ENCODE measurements at places on chromosomes 11 and 22.

DNA sequence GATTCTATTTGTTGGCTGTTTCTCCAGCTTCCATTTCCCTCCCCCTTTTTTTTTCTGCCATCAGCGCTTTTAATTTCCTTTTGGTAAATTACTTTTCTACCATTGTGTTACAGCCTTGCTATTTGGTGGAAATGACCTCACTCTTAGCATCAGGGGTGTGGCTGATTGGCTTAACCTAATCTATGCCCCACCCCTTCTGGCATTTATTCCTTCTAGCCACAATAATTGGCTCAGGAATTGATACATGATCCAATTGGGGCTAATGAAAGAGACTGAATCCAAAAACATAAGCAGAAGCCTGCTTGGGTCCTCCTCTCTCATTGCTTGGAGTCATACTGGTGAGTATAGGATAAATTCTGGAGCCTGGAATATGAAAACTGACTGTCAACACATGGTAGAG lies 402.4 kb upstream of the LRRC4C start:
- DNase-seq = no peak

DNA sequence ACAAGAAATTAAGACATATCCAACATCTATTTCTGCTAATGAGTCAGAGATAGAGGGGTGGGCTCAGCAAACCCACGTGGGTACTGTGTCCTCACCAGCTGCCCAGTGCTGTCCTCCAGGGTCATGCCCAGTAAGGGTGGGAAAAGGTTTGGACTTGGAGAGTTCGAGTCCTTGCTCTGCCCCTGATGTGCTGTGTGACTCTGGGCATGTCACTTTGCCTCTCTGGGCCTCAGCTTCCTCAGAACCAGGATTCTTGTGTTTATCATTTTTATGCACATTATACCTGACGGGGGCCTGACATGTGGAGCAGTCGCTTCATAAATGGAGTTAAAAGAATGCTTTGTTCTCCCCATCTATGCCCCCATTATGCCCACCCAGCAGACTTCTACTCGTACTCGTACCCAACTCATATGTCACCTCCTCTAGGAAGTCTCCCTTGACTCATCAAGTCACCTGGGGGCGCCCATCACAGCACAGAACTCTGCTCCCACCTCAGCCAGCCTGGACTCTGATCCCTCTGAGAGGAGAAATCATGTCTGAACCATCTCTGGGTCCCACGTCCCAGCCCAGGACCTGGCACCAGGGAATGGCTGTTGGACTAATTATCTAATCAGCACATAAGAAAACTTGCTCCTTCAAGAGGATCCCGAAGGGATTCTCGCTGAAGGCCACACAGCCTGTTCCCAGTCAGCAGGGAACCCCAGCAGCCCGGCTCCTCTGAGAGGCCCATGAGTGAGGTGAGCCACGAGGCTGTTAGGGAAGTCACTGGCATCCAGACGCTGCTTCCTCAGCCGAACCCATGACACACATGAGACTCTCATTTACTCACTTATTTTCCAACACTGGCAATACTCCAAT lies 38.7 kb upstream of the TSKU start:
- DNase-seq = no peak

DNA sequence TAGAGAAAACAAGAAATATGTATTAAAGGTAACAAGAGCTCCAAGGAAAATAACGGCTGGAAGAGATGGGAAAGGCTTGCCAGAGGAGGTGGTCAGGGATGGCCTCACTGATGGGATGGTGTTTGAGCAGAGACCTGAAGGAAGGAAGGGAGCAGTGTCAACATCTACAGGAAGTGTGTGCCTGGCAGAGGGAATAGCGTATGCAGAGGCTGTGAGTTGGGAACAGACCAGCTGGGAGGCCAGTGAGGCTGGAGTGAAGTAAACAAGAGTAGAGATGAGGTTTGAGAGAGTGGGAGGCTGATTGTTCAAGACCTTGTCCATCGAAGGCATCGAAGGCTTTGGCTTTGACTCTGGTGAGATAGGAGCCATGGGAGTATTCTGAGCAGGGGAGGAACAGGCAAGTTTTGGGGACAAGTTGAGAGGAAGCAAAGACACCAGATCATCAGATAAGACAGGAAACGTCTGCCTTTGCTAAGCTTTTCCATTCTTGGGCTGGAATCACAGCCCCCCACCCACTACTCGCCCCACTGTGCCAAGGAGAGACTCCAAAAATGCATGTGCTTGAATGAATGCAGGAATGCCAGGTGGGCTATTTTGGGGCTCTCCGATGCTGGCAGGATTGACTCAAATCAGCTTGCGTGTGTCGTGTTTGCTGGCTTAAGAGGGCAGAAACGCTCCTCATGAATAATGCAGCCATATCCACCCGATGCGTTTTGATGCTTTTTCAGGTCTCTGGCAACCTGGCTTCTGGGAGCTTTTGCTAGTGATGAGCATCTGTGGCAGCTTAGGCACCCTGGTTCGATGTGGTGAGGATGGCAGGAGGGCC lies 7.2 kb downstream of the SGSM1 start:
- no peak for DNase-seq

- no peak for DNase-seq
Observed at GRCh38 chr22:26667140-26667539, 9.8 kb downstream of the MIAT start.

DNA sequence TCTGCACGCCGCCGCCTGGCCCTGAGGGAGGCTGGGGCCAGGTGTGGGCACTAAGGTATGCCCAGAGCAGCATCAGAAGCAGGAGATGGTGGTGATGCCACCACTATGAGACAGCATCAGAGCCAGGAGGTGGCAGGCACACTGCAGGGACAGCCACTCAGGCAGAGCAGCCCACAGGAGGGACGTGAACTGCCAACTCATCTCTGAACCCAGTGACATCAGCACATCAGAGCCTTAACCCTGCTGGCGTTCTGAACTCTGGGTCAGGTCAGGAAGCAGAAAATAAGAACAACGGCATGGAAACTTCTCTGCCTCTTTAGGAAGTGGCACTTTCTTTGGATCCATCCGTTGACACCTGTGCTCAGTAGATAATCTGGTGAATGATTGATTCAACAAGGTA lies 14.7 kb upstream of the IFT27 start:
- no peak for DNase-seq

DNA sequence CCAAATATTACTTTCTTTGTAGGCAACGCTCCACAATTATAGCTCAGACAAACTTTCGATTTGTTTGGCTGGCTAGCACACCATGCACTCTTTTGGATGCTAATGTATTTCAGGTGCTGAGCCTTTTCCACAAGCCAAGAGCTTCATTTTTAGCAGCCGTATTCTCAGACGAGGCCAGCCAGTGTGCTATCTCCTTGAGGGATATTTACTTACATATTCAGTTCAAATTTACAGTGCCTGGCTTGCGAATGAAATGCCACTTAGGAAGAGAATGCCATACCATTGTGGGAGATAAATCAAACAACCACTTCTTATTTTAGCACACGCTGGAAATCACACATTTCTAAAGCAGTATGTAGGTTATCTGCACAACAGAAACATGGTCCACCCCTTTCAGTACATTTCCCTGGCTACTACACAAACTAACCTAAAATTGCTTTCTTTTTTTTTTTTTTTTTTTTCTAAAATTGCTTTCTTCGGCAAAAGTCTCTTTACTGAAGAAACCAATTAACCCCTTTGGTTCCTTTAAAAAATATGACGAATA lies 236.9 kb downstream of the CADM1 start:
- DNase-seq = peak; percentile 68

GRCh38 chr11:77407613-77408012 lies 66.3 kb downstream of the PAK1 start:
- DNase-seq = peak; percentile 66

DNA sequence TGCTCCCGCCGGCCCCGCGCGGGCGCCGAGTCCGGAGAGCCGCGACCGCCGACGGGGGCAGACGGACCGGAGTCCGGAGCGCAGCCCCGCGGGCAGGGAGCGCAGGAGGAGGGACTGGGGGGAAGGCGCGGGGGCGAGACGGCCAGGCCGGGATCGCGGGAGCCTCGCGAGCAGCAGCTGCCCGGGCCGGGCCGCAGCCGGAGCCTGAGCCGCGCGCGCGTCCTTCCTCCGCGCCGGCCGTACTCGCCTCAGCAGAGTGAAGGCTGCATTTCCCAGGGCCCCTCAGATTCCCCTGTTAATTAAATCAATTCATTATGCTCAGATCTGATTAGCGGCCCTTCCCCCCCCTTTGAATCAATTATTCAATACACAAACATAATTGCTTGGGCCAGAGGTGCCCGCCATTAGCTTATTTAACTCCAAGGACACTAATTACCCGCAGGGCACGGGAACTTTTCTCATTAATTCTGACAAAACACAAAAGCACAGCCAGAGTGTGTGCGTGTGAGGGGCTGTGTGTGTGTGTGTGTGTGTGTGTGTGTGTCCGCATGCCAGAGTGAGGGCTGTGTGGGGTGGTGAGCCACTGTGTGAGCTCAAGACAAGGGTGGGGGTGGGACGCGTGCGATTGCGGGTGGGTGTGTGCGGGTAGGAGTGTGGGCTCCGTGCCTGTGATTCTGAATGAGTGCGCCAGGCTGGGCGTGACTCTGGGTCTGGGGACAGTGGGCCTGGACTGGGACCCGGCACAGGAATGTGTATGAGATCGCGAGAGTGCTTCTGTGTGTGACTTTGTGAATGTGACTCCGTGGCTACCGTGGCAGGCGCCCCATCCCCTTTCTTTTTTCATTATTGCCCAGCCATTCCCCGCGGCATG lies 5.1 kb upstream of the LMO1 start:
- no peak for DNase-seq

DNA sequence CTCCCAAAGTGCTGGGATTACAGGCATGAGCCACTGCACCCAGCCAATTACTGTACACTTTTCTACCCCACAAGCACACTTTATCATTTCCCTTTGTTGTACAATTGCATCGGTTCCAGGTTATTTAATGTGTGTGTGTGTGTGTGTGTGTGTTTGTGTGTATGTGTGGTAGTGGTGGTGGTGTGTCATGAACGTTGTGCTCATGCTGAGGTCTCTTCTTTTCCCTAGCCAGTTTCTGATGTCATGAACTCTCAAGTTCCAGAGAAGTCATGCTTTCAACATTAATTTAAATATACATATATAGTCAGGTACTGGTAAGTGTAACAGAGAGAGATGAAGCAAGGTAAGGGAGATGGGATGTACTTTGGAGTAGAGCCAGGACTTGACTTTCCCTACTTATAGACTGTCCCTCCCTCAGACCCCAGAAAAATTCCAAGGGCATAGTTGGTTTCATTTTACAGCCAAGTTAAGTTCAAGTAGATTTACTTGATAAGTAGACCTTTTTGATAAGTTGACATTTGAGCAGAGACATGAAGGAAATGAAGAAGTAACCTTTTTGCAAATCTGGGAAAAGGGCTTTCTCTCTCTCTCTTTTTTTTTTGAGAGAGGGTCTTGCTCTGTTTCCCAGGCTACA lies 42.7 kb downstream of the WEE1 start:
- no peak for DNase-seq

DNA sequence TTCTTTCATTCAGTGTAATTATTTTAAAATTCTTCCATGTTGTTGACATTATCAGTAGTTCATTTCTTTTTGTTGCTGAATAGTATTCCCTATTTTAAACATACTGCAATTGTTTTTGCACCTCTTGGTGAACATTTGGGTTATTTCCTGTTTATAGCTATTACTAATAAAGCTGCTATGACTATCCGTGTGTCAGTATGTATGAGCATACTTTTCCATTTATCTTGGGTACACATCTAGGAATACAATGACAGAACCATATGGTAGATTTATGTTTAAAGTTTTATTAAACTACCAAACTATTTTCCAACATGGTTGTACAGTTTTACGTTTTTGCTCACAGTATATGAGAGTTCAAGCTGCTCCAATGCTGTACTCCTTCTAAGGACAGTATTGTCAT lies 22.0 kb upstream of the FIBIN start:
- no peak for DNase-seq

DNA sequence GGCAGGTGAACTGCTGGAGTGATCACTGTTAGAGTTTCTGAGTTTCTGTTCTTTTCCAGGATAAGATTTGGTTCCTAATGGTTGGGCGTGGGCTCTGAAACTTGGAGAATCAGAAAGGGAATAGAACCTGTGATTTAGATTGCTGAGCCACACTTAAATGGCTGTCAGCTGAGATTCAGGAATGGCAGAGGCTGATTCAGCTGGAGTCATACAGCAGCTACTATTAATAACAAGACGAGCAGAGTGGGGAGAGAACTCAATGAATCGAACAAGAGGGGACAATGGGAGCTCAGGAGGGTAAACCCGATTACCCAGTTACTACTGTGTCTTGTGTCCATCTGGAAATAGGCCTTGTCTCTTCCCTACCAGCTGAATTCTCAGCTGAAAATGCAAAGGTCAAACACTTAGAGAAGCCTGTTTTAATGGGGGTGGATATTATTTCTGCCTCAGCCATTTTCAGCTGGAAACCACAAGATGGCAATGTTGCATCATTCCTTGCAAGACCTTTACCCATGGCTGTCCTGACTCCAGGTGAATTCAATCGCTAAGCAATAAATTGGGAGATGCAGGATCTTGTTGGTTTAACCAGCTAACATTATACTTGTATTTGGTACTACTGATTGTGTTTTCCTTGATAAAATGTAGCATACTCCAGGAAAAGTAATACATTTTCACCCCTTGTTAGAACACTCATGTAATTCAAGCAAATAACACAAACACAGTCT lies 104.5 kb upstream of the RAG2 start:
- DNase-seq = peak; percentile 24

DNA sequence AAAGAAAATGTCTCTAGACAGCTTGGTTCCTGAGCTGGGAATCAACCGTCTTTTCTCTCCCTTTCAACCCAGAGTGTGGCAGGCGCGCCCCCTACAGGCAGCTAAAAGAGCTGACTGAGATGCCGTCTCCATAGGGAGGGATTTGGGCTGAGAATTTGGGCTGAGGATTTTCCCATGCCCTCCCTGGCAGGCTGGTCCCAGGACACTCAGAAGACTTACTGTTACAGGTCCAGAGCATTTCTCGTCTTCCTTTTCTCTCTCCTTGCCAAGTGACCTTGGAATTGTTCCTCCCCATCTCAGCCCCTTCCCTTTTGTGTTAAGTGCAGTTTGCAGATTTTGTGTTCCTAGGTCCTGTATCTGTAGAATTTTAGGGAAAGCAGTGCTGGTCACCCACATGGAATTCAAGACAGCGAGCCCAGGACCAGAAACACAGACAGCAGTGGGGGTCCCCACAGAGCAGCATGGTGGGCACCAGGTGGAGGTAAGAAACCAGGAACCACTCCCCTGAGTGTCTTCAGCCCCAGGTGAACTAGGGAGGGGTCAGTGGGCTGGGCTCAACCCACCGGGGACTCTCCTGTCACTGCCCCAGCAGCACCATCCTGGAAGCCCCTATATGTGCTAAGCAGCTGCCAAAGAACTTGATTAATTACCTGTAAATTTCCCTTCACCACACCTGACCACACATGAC lies 9.9 kb upstream of the IGLL5 start:
- peak; percentile 3 for DNase-seq

DNA sequence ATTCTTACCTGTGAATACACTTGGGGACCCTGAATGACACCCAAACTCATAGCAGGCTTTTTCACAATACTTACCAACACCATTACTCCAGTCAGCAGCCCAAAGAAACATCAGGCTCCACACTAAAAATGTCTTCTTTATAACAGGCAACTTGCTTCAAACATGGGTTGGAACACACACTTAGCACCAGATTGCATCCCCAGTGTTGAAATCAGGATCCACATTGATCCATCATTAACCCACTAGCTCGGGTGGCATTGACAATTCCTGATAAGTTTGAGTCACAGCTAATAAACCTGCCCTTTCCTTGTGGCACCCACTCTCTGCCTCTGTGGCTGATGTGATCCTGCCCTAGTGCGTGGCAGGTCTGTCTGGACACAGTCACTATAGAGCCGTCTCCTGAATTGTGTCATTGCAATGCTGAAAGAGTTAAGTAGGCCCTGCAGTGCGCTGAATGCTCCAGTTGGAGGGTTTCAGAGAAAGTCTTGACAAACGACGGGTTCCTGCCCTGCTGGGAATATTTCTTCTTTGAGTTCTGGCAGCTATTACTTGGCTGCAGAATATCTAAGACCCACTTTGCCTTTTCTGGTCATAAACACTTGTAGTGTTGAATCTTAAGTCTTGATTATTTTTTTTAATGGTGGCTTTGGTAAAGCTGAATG lies 19.6 kb upstream of the C11orf96 start:
- no peak for DNase-seq
